CD4-positive, alpha-beta T cell (primary cell): ENCODE measurements at places on chromosomes 6 and 20.

DNA sequence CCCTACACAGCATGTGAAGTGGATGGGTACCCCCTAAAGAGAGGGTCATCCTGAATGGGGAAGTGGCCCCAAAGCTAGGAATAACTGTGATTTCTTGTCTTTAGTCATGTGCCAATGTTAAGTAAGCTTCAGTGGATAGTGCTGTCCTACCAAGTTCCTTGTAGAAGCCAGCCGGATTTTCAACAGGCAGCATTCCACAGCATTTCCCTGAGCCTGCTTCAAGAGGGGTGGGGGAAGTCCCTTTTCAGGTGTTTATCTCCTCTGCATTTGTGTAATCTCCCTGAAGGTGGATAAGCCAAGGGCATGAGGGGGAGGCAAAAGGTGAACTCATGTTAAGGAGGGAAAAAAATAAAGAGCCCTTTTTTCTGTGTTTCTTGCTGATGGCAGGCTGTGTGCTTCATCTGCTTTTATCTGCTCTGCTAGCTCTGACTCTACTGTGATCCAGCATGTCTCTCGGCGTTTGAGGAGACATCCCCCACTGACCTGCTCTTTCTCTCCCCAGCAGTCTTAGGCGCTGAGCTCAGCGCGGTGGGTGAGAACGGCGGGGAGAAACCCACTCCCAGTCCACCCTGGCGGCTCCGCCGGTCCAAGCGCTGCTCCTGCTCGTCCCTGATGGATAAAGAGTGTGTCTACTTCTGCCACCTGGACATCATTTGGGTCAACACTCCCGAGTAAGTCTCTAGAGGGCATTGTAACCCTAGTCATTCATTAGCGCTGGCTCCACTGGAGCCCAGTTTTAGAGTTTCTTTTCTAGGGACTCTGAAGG lies 1.9 kb downstream of the EDN1 start:
- no peak overlapping the region for H3K27ac ChIP-seq
- H3K4me1 ChIP-seq: peaks cover 12% of the 10 kb centered on the region
- H3K36me3 ChIP-seq: no peaks in the 10 kb centered on the region
- peaks cover 26% of the 10 kb centered on the region for H3K27me3 ChIP-seq

- H3K27ac ChIP-seq: no peak overlapping the region
- H3K36me3 ChIP-seq: no peaks in the 10 kb centered on the region
- H3K4me3 ChIP-seq: no peak overlapping the region
- DNase-seq: no peak
These were observed 127.5 kb downstream of the TAF4 start for GRCh38 chr20:61937963-61938838.

GRCh38 chr20:2524709-2525506 lies 11.5 kb upstream of the TMC2 start:
- H3K4me1 ChIP-seq: peaks cover 19% of the 10 kb centered on the region
- H3K27me3 ChIP-seq: no peaks in the 10 kb centered on the region
- peak overlapping the region; percentile 94 for H3K4me3 ChIP-seq
- DNase-seq: no peak
- H3K27ac ChIP-seq: peak overlapping the region; percentile 23

DNA sequence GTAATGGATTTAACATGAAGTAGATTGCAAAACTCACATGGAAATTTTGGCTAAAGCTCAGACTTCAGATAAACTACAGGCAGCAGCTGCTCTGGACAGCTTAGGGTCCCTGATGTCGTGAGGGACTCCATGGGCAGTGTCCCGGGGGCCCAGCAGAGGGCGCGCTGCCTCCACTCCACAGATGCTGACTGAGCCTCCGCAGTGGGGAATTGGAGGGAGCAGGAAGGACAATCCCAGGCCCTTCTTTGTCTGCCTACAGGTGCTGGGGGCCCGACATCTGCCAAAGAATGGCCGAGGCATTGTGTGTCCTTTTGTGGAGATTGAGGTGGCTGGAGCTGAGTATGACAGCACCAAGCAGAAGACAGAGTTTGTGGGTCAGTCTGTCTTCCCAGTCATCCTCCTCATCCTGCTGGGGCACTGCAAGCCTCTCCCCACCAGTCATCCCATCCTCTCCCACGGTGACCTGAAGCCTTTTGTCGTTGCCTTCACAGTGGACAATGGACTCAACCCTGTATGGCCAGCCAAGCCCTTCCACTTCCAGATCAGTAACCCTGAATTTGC lies 35.9 kb downstream of the PLCG1 start:
- H3K4me1 ChIP-seq: peaks cover 17% of the 10 kb centered on the region
- H3K4me3 ChIP-seq: no peak overlapping the region
- no peaks in the 10 kb centered on the region for H3K27me3 ChIP-seq
- DNase-seq: peak; percentile 56
- no peak overlapping the region for H3K27ac ChIP-seq

GRCh38 chr6:8462169-8462568 lies 26.8 kb upstream of the SLC35B3 start:
- DNase-seq: no peak
- H3K4me1 ChIP-seq: no peaks in the 10 kb centered on the region
- no peak overlapping the region for H3K27ac ChIP-seq
- H3K4me3 ChIP-seq: no peak overlapping the region
- no peaks in the 10 kb centered on the region for H3K27me3 ChIP-seq

- H3K36me3 ChIP-seq: no peaks in the 10 kb centered on the region
- no peaks in the 10 kb centered on the region for H3K27me3 ChIP-seq
- peak; percentile 18 for DNase-seq
- H3K27ac ChIP-seq: no peak overlapping the region
- H3K4me3 ChIP-seq: peak overlapping the region; percentile 19
These were observed 114.5 kb downstream of the SLC22A3 start for GRCh38 chr6:160462551-160463109.

GRCh38 chr20:24203526-24204183 lies 215.1 kb upstream of the GGTLC1 start:
- H3K27ac ChIP-seq: no peak overlapping the region
- H3K36me3 ChIP-seq: no peaks in the 10 kb centered on the region
- no peak overlapping the region for H3K4me3 ChIP-seq
- peaks cover 2% of the 10 kb centered on the region for H3K27me3 ChIP-seq
- DNase-seq: no peak

GRCh38 chr20:12416281-12416680 lies 498.6 kb downstream of the BTBD3 start:
- H3K27me3 ChIP-seq: no peaks in the 10 kb centered on the region
- DNase-seq: no peak
- H3K27ac ChIP-seq: no peak overlapping the region
- no peaks in the 10 kb centered on the region for H3K36me3 ChIP-seq
- H3K4me1 ChIP-seq: no peaks in the 10 kb centered on the region

- DNase-seq: no peak
- no peaks in the 10 kb centered on the region for H3K4me1 ChIP-seq
- H3K27me3 ChIP-seq: no peaks in the 10 kb centered on the region
- H3K27ac ChIP-seq: no peak overlapping the region
- H3K4me3 ChIP-seq: no peak overlapping the region
- peaks cover 31% of the 10 kb centered on the region for H3K36me3 ChIP-seq
These were observed 112.2 kb downstream of the TASP1 start for GRCh38 chr20:13526551-13526950.

- no peak for DNase-seq
- H3K27me3 ChIP-seq: no peaks in the 10 kb centered on the region
- no peak overlapping the region for H3K27ac ChIP-seq
- no peak overlapping the region for H3K4me3 ChIP-seq
- no peaks in the 10 kb centered on the region for H3K36me3 ChIP-seq
- no peaks in the 10 kb centered on the region for H3K4me1 ChIP-seq
These were observed 283.3 kb upstream of the NRSN1 start for GRCh38 chr6:23842760-23843159.

DNA sequence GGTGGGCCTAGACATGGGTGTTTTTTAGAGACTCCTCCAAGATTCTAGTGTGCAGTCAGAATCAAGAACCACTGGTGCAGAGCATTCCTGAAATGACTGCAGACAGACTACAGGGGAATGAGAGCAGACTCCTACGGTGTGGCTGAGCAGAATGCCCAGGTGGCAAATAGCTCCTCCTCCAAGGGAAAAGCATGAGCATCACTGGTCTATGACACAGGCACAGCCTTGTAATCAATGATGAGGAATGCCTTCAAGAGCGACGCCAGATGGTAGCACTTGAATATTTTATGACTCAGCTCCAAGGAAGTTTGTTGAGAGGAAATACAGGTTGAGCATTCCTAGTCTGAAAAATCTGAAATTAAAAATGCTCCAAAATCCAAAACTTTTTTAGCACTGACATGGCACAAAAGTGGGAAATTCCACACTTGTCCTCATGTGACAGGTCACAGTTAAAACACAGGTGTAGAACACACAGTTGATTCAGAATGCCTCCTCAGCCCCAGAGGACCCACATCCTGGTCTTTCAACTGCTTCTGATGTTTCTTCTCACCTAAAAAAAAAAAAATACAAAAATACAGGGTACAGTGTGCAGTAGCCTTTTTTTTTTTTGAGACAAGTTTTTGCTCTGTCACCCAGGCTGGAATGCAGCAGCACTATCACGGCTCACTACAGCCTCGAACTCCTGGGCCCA lies 10.6 kb upstream of the FAM8A1 start:
- H3K4me3 ChIP-seq: no peak overlapping the region
- H3K27me3 ChIP-seq: no peaks in the 10 kb centered on the region
- no peak overlapping the region for H3K27ac ChIP-seq
- peaks cover 9% of the 10 kb centered on the region for H3K4me1 ChIP-seq
- H3K36me3 ChIP-seq: no peaks in the 10 kb centered on the region

DNA sequence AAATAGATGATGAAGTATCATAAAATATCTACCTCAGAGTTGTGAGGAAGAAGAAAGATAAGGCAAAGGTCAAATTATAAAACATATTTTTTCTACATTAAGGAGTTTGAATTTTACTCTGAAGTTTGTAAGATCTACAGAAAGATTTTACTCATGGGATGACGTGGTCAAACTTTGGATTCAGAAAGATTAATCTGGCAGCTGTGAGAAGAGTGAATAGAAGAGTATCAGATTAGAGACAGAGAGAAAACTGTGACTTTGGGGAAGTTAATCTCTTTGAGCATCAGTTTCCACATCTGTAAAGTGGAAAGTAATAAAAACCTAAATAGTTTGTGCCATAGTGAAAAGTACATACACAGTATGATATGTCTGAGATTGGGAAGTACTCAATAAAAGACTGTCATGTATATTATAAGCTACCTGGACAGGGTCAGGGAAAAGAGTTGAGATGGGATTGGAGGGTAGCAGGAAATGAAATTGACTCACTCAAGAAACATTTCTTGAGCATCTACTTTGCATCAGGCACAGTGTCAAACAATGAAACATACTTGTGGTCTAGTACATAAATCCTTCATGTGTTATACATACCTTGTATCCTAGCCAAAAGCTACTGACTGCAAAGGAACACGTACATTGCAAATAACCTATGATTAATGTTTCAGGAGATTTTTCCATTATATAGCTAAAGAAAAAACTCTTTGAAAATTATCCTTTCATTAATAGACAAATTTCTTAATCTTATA lies 222.1 kb downstream of the TMEM200A start:
- no peak overlapping the region for H3K27ac ChIP-seq
- no peaks in the 10 kb centered on the region for H3K27me3 ChIP-seq
- DNase-seq: no peak
